ENCODE measurements at places on chromosomes 4 and X. TPM values are rescaled to one million over a fixed set of nuclear protein-coding genes. Genes with fewer than 3 reads are reported as not detected.

Gene MAMLD1
- total RNA-seq, result 2.2 TPM

Gene SYTL5
- total RNA-seq, result not detected

Gene FGD1
- 0.15 TPM for total RNA-seq

Gene MID2
- total RNA-seq, result 9.7 TPM

- no peak overlapping the region for H3K27ac ChIP-seq
- no peak for DNase-seq
- H3K36me3 ChIP-seq, result no peaks in the 10 kb centered on the region
- H3K27me3 ChIP-seq, result no peaks in the 10 kb centered on the region
- no peaks in the 10 kb centered on the region for H3K4me1 ChIP-seq
Observed at GRCh38 chr4:177566691-177567090, 124.5 kb upstream of the AGA start.

GRCh38 chr4:153266988-153267387 is 62.7 kb downstream of the TRIM2 start:
- no peak overlapping the region for H3K4me3 ChIP-seq
- no peaks in the 10 kb centered on the region for H3K27me3 ChIP-seq
- H3K4me1 ChIP-seq, result peaks cover 7% of the 10 kb centered on the region
- DNase-seq, result no peak

- DNase-seq, result no peak
- H3K27ac ChIP-seq, result no peak overlapping the region
- no peaks in the 10 kb centered on the region for H3K4me1 ChIP-seq
- no peak overlapping the region for H3K4me3 ChIP-seq
- no peaks in the 10 kb centered on the region for H3K27me3 ChIP-seq
Observed at GRCh38 chr4:141501931-141502330, 134.5 kb upstream of the IL15 start.

DNA sequence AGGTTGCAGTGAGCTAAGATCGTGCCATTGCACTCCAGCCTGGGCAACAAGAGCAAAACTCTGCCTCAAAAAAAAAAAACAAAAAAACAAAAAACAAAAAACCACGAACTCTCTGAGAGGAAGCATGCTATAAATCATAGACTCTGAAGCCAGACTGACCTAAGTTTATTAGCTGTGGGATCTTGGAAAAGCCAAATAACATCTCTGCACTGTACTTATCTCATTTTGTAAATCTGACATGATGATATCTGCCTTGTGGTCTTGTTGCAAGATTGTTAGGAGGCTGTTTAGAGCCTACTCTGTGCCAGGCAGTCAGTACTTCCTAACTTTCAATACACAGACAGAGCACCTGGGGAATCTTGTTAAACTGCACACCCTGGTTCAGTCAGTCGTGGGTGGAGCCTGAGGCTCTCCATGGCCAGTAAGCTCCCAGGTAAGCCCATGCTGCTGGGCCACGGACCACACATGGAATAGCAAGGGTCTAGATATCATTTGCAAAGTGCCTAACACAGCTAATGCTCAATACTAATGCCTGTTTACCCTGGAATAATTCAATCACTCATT is 107.6 kb upstream of the SMIM10 start:
- no peak overlapping the region for H3K4me3 ChIP-seq
- no peak overlapping the region for H3K27ac ChIP-seq
- DNase-seq, result no peak
- H3K27me3 ChIP-seq, result no peaks in the 10 kb centered on the region

GRCh38 chr4:130172156-130172555 is 1076.2 kb downstream of the C4orf33 start:
- H3K27me3 ChIP-seq, result no peaks in the 10 kb centered on the region
- H3K27ac ChIP-seq, result no peak overlapping the region
- H3K36me3 ChIP-seq, result no peaks in the 10 kb centered on the region

GRCh38 chr4:69600013-69600412 is 39.4 kb downstream of the UGT2A2 start:
- H3K27me3 ChIP-seq, result no peaks in the 10 kb centered on the region

GRCh38 chrX:27548624-27549023 is 41.5 kb upstream of the DCAF8L2 start:
- no peaks in the 10 kb centered on the region for H3K4me1 ChIP-seq
- no peak for DNase-seq
- no peak overlapping the region for H3K27ac ChIP-seq
- no peak overlapping the region for H3K4me3 ChIP-seq
- no peaks in the 10 kb centered on the region for H3K27me3 ChIP-seq
- no peaks in the 10 kb centered on the region for H3K36me3 ChIP-seq

GRCh38 chr4:101123231-101123630 is 224.1 kb downstream of the PPP3CA start:
- no peak for DNase-seq
- no peak overlapping the region for H3K27ac ChIP-seq
- H3K4me1 ChIP-seq, result peaks cover 30% of the 10 kb centered on the region
- no peaks in the 10 kb centered on the region for H3K36me3 ChIP-seq
- H3K4me3 ChIP-seq, result no peak overlapping the region
- no peaks in the 10 kb centered on the region for H3K27me3 ChIP-seq

DNA sequence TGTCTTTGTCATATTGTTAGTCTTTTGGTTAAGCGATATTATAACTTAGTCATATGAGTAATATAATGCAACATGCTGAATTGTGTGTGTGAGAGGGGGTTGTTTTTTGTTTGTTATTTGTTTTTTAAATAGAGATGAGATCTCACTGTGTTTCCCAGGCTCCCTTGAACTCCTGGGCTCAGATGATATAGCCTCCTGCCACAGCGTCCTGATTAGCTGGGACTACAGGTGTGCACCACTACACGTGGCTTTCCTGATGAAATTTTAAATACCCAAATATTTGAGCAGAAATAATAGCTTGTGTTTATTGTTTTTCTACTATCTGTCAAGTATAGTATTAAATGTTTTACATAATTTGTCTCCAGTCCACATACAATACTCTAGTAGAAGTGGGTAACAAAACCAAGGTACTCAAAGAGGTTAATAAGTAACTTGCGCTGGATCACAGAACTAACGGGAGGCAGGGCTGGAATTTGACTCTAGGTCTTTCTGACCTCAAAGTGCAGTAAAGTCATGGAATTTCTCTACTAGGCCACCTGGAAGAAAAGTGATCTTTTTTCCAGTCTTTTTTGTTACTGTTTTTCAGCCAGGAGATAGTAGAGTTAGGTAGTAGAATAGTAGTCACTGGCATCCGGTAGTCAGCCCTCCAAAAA is 47.8 kb downstream of the CLCN3 start:
- peaks cover 24% of the 10 kb centered on the region for H3K36me3 ChIP-seq
- H3K27me3 ChIP-seq, result no peaks in the 10 kb centered on the region
- peaks cover 15% of the 10 kb centered on the region for H3K4me1 ChIP-seq
- H3K4me3 ChIP-seq, result no peak overlapping the region
- H3K27ac ChIP-seq, result no peak overlapping the region

- H3K4me1 ChIP-seq, result no peaks in the 10 kb centered on the region
- no peaks in the 10 kb centered on the region for H3K36me3 ChIP-seq
- DNase-seq, result no peak
Observed at GRCh38 chr4:7364979-7365378, 69.8 kb downstream of the PSAPL1 start.

GRCh38 chrX:137565921-137566745 is at the start of gene ZIC3:
Gene ZIC3 (plus strand): TSS chrX:137566127. CDS start chrX:137566692, 565 bp downstream.
- H3K27ac ChIP-seq, result peak within 1 kb of the TSS; percentile 21
- peak within 1 kb of the TSS; percentile 54 for H3K4me3 ChIP-seq
- H3K4me1 ChIP-seq, result peaks cover 17% of the 10 kb centered on the region
- H3K27me3 ChIP-seq, result peaks cover 38% of the 10 kb centered on the region

GRCh38 chr4:23934223-23934622 is 44.4 kb upstream of the PPARGC1A start:
- H3K4me3 ChIP-seq, result no peak overlapping the region
- H3K4me1 ChIP-seq, result no peaks in the 10 kb centered on the region
- no peaks in the 10 kb centered on the region for H3K27me3 ChIP-seq
- no peaks in the 10 kb centered on the region for H3K36me3 ChIP-seq

DNA sequence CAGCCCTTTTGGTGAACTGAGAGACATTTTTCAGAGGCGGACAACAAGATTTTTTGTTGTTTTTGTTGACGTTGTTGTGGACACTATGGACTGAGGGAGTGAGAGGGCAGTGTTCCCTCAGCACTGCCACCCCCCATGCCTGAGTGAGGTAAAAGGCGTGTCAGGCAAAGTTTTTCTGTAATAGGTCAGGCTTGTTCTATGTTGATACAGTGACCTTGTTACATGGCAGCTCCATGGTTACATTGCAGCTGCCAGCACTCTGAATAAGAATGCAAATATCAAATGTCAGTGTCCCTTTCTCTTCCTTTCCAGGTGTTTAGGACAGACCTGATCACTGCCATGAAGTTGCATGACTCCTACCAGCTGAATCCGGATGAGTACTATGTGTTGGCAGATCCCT is 36.6 kb downstream of the JADE1 start:
- H3K4me1 ChIP-seq, result peaks cover 13% of the 10 kb centered on the region
- H3K27me3 ChIP-seq, result no peaks in the 10 kb centered on the region
- H3K4me3 ChIP-seq, result no peak overlapping the region
- no peak for DNase-seq

- DNase-seq, result no peak
- no peaks in the 10 kb centered on the region for H3K36me3 ChIP-seq
- H3K4me3 ChIP-seq, result no peak overlapping the region
- no peaks in the 10 kb centered on the region for H3K4me1 ChIP-seq
- no peak overlapping the region for H3K27ac ChIP-seq
- H3K27me3 ChIP-seq, result no peaks in the 10 kb centered on the region
Observed at GRCh38 chrX:20585782-20586181, 319.1 kb upstream of the RPS6KA3 start.

All from activated CD4-positive, alpha-beta memory T cell treated with anti-CD3 and anti-CD28 coated beads for 36 hours (primary cell).